ENCODE measurements at places on chromosomes 3 and 15. TPM values are rescaled to one million over a fixed set of nuclear protein-coding genes. Genes with fewer than 3 reads are reported as not detected.

DNA sequence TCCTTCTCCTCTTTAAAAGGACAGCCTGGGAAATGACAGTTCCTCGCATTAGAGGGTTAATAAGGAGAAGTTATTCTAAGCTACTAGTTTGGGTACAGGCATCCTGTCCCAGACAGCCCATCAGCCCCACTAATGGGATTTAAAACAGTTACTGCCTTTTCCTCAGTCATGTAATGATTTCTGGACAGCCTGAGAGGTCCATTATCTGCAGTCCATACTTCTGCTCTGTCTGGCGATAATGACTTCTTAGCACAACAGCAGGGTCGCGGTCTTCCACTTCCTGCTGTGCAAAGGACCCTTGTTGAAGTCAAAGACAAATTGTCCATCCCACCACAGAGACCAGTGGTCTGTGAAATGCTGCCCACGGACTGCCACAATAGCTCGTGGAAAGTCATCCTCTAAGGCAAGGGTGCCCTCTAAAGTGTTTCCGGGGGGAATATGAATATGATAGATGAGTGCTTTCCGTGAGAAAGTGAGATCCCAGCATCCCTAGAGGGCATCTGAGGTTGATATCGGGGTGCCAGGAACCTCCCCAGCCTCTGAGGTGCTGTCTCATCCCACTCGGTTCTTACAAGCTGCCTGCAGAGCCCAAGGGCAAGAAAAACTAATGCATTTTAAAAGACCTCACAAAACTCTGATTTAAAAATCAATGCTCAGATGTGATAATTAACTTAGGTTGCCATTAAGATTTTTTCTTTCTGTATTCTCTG is 100.7 kb downstream of the SHOX2 start:
- DNase-seq: no peak

- DNase-seq: peak; percentile 95
Observed at GRCh38 chr15:67065531-67066005, at the start of gene SMAD3. TSS of gene SMAD3 (plus strand) at chr15:67065602. CDS start at chr15:67066155, 553 bp downstream.

DNA sequence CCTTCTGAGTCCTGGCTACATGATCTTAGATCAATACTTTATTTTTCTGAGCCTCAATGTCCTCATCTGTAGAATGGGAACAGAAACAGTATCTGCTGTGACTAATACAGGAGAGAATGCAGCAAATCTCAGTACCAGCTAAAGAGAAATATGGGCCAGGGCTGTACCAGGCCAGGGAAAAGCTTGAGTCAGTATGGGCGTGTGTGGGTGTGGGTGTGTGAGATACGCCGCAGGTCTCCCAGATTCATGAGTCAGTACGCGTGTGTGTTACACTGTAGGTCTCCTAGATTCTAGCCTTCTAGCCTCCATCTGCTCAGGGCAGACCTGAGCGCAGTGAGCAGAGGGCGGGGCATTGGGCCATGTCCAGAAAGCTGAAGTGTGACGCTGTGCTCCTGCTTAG is 15.2 kb downstream of the GNAI2 start:
- DNase-seq: no peak

GRCh38 chr3:128617270-128617556 is 33.4 kb downstream of the RPN1 start:
- DNase-seq: no peak

DNA sequence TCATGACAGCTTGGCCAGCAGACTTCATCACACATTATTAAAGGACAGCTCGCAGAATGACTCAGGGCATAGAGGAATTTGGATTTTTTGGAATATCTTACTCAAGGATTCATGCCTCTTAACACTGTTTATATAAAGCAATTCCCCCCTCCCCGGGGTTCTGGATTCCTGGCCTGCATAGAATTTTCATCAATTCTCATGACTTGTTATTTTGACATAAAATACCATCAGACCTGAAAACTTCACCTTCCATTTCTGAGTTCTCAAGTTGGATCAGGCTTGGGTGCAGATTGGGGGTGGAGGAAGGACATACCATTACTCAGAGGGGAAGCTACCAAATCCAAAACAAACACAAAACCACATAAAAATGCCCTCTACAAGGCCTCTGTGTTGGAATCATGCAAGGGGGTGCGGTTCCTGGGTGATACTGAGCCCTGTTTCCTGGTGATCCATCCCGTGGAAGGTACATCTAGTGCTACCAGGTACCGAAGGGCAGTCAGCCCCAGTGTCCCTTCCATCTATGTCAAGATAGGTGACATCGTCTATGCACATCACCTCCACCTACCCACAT is 95.3 kb downstream of the DAPK2 start:
- no peak for DNase-seq

GRCh38 chr3:63753567-63753966 is 65.5 kb upstream of the C3orf49 start:
- no peak for DNase-seq

DNA sequence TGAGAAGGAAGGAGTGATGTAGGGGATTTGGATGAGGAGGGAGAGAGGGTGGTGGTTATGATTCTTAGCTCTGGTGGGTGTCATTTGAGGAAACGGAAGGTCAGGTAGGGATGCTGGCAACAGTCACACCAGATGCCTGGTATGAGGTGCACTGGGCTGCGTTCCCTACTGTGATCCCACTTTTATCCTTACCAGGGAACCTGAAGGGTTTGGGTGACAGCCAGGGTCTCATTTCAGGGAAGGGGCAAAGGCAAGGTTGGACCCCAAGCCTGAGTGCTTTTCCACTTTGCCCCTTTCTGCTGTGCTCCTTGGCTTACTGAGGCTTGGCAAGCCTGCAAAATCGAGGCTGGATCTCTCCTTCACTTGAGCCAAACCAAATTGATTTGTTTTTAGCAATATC is 36.0 kb upstream of the SACM1L start:
- DNase-seq: no peak

DNA sequence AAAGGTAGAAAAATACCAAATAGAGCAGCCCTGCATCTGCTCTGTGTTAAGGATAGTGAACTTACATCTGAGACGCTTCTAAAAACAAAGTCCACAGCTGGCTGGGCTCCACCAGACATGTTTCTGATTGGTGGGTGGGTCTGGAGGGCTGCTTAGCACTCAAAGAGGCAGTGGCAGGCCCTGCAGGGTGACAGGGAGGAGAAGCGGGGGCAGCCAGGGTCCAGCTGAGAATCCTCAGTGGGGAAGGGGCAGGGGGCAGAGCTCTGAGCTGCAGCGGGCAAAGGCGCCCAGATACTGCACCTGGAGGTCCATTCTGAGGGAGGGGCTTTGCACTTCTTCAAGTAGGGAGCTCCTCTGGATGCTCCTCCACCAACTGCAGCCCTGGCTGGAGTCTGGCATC is 28.1 kb downstream of the PRR23E start:
- DNase-seq: no peak

DNA sequence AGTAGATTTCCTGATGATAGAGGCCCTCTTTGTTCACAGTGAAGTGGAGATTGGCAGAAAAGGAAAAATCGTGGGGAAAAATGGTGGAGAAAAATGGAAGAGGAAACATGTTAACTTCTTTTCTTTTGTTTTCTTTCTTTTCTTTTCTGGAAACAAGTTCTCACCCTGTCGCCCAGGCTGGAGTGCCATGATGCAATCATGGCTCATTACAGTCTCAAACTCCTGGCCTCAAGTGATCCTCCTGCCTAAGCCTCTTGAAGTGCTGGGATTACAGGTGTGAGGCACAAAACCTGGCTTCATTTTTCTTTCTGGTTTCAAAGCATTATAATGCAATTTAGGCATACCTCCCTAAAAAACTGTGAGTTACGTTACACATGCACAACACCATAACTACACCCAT is 464.2 kb downstream of the MECOM start:
- no peak for DNase-seq

DNA sequence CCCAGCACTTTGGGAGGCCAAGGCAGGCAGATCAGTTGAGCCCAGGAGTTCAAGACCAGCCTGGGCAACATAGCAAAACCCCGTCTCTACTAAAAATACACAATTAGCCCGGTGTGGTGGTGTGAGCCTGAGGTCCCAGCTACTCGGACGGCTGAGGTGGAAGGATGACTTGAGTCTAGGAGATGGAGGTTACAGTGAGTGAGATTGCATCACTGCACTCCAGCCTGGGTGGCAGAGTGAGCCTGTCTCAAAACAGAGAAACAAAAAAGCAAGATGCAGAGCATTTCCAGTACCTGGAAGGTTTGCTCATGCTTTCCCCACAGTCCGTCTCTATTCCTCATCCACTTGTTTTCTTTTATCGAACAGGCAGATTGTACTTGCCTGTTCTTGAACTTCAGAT is 3.8 kb upstream of the PDIA5 start:
- DNase-seq: no peak

DNA sequence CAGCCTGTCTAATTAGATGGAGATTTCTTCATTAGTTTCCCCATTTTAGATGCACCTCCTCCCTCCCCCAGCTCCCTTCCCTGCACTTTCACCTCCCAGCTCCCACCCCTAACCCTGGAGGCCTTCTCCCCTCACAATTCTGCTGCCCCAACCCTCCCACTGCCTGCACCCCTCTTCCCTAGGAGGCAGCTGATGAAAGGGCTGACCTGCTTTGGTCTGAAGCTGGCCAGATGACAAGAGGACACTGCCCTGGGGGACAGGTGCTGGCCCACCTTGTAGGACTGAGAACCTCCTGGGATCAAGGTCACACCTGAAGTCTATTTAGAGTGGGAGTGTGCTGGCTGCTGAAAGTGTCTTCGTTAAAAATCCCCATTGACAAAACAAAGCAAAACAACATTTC is 259.4 kb downstream of the TLE3 start:
- DNase-seq: no peak

GRCh38 chr3:143315766-143316165 is 196.2 kb downstream of the CHST2 start:
- DNase-seq: no peak

DNA sequence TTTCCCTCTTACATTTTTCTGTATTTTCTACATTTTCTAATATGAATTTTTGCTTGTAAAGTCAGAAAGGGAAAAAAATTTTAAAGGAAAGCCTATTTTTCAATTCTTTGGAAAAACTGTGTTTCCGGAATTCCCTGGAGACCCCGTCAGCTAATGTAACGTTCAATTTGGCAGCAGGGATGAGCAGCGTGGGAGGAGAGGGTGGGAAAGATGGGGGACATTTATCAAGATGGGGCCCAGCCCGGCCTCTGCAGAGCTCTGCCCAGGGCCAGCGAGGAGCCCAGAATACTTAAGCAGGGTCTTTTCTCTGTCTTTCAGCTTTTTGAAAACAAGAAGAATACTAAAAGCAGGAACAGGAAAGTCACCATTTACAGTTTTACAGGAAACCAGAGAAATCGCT is 129.0 kb downstream of the LRRK1 start:
- peak; percentile 22 for DNase-seq

- DNase-seq: no peak
Observed at GRCh38 chr3:72636969-72637597, 211.2 kb downstream of the SHQ1 start.

DNA sequence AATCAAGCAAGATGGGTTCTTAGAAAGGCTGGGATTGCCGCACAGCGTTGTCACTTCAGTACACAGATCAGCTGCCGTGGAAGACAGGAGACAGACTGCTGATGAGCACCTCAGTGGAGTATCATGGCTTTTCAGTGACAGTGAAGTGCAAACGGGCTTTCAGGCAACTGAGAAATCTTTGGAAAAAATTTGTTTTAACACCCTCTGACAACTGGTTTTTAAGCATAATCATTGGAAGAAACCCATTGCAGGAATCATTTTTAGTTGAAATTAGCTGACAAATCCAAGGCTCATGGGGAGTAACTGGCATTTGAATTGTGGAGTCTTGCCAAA is 418.8 kb downstream of the OTOL1 start:
- DNase-seq: no peak

DNA sequence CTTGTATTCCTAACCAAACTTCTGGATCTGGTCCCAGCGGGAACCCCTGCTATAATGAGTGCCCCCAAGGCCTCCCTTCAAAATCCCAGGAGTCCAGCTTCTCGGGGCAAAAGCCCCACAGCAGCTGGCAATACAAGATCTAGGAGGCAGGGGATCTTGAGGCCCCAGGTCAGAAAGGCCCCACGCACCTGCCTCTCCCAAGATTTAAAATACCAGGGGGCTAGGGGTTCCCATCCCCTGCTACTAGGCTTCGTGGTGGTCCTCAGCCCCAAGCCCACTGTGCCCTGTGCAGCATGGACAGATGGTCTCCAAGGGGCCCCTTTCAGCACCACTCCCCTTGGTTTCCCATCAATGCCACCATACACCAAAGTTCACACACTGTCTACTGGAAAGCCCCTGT is 15.8 kb upstream of the CYP11A1 start:
- no peak for DNase-seq

DNA sequence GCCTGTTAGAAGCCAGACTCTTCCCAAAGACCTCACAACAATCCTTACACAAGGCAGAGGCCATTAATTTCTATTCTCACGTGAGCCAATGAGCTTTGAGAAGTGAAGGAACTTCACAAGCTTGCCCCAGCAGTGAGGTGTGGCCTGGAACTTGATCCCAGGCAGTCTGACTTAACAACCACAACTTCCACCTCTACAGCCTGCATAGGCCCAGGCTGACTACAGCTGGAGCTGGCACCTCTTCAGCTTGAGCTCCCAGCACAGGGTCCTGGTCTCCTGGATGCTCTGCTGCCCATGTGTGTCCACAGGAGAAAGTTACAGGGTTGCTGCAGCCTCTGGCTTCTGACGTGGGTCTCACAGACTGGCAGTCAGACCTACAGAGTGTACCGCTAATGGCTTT is 111.0 kb downstream of the ERC2 start:
- DNase-seq: no peak

DNA sequence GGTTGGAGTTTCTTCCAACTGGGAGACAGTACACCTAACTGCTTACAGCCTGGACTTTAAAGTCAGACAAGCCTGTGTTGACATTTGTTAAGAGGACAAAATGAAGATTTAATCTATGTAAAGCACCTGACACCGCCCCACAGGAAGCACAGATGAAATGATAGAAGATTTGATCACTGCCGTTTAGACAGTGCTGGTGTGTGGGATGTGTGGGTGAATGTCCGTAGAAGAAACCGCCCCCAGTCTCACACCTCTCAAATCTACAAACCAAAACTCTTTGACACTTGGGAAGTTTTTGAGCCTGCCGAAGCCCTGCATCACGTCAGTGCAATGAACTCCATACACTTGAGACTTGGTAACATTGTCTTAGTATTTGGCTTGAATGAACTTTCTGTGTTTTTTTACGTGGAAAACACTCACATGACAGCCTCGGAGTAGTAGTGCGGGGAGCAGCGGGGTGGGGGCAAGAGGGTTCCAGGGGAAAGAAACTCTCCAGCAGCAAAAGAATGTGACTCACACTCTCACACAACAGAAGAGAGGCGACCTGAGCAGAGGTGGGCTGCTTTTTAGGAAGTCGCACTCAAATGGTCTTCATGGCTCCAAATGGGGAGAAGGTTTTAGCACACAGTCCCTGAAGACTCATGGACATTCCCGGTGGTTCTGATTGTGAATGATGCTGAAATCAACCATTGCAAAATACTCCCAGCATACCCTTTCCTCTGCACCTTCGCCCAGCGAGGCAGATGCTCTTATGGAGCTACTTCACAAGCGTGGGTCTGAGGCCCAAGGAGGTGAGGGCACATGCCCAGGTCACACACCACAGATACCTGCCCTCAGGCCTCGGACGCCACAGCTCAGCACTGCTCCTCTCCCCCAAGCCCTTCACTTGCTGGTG is 79.2 kb downstream of the SRGAP3 start:
- DNase-seq: no peak

Gene XCR1
- 0.26 TPM for total RNA-seq

Gene SLC12A1
- total RNA-seq: not detected

Gene GHRL
- total RNA-seq: 2.2 TPM

Gene CRABP1
- total RNA-seq: not detected

Gene PATL2
- total RNA-seq: 3.7 TPM

Gene MUC13
- total RNA-seq: not detected

Gene SLC28A2
- 0.35 TPM for total RNA-seq

Gene ADPGK
- 74.2 TPM for total RNA-seq

Gene NDUFB5
- total RNA-seq: 92.0 TPM

Gene PCOLCE2
- 23.3 TPM for total RNA-seq

Gene NDN
- 30.7 TPM for total RNA-seq

Gene KBTBD13
- total RNA-seq: not detected

Gene NOX5
- 0.14 TPM for total RNA-seq

Gene VPS8
- 62.9 TPM for total RNA-seq
